ENCODE measurements at places on chromosomes 12 and 14.

DNA sequence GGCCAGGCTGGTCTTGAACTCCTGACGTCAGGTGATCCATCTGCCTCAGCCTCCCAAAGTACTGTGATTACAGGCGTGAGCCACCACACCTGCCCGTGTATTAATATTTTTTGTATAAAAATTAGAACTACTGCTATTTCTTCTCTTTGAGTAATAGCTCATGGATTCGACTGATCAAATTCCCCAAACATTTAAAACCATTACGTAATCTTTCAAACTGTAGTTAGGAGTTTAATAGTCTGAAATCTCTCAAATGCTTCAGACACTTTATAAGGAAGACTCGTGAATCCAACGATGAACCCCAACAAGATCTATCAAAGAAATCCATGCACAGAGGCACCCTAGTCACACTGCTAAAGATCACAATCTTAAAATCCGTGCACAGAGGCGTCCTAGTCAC is 16.1 kb downstream of the TECPR2 start:
- DNase-seq: no peak

DNA sequence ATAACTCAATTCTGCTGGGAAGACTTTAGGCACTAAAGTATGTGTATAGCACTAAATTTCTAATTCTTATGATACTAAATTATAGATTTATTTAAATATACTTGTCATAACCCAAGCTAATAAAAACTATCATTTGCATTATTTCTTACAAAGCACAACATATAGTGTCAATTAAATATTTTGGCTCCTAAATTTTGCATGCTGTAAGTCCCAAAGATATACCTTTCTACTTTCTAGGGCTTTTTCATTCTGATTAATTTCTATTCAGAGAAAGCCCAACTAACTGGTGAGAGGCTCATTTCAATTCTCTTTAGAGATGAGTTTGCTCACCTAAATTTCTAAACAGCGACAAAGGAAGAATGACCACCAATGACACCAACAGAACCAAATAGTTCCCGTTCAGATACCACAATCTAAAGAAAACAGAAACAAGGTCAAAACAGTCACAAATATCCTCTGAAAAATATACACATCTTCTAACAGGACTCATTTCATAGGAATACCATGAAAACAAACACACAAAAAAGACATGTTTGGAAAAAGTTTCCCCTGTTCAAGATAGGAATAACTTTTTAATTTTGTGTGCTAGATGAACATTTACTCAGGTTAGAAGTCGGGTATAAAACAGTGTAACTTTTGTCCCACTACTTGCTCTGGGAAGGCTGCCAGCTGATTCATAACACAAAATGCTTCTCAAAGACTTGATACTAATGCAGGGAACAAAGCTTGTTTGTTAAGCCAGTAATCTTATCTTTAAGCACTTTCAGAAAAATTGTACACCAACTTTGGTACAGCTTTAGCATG is 7.6 kb downstream of the SLC38A2 start:
- peak; percentile 11 for DNase-seq

DNA sequence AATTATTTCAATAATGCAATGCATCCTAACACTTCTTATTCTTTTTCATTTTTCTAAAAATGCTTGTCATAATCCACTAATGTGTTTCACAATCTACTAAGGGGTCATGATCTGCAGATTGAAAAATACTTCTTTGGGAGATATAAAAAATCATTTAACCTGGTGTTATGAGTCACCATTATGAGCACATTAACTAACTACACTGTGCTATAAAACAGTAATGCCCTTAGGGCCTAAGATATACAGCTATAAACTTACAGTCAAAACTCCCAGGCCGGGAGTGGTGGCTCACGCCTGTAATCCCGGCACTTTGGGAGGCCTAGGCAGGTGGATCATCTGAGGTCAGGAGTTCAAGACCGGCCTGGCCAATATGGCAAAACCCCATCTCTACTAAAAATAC is 14.2 kb downstream of the ATXN2 start:
- DNase-seq: no peak

DNA sequence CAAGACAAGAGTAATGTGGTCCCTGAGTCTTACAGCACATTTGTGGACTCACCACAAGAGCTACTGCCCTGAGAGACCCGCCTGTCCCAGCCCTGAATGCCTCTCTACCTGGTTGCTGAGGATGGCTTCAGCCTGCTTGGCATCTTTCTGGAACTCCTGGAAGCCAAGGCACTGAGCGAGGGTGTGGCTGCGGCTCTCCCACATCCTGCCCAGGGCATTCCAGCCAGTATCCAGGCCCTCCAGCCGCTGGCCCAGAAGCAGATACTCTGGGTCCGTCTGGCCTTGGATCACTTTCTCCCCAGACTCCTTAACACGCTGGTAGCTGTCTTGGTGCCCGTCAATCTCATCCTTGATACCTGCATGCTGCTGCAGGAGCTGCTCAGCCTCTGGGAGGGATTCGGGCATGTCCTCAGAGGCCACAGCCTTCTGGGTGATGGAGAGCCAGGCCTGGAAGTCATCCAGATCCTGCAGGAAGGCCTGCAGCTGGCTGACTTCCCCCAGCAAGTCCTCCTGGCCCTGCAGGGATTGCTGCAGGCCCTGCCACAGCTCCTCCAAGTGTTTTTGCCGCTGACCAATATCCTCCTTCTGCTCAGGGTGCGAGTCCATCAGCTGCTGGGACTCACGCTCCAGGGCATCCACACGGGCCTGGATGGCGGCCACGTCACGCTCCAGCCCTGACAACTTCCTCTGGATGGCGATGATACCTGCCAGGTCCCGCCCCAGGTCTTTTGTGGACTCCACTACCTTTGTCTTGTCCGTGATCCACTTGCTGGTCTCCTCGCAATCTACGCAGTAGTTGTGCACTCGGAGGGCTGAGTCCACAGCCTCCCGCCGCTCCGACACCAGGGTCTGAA is 82.3 kb downstream of the PLEKHG3 start:
- DNase-seq: no peak

DNA sequence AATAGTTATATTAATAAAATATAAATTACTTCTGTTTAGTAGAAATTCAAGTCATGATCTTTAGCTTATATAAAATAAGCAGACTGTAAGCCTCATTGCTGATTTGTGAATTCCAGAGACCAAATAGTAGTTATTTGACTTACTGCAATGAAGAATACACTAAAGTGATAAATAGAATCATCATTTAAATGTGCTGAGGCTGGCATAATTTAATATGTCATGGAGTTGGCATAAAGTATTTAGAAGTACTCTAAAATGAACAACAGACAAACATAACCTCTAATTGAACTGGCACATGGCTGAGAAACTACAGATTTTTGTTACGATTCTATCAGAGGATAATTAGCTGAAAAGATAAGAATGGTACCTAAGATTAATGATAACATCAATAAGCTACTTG is 45.7 kb upstream of the TRHDE start:
- DNase-seq: no peak

- no peak for DNase-seq
Observed at GRCh38 chr12:78035901-78036606, 205.4 kb downstream of the NAV3 start.

- no peak for DNase-seq
Observed at GRCh38 chr12:57459750-57460467, at the start of gene GLI1. Gene GLI1 (plus strand): TSS chr12:57459785. CDS start chr12:57463692, 3,907 bp downstream.
